Temporal lobe (tissue), 4 donors: ENCODE measurements at places on chromosomes 6 and 20. TPM values are rescaled to one million over a fixed set of nuclear protein-coding genes. Genes with fewer than 3 reads are reported as not detected.

The ADGRG6 gene
- 19.4 TPM for total RNA-seq

The LAMA4 gene
- total RNA-seq, result 19.7 TPM

The C20orf202 gene
- total RNA-seq, result 0.49 TPM

The ZC3H12D gene
- 0.74 TPM for total RNA-seq

The WFDC10B gene
- total RNA-seq, result not detected

The ADGRB3 gene
- total RNA-seq, result 110 TPM
